ENCODE measurements at places on chromosomes 7 and 10. TPM values are rescaled to one million over a fixed set of nuclear protein-coding genes. Genes with fewer than 3 reads are reported as not detected.

TLX1 gene
- total RNA-seq, result 1.3 TPM

TMEM176A gene
- total RNA-seq, result 13.6 TPM

DLX6 gene
- total RNA-seq, result not detected

UCMA gene
- not detected for total RNA-seq

FZD8 gene
- total RNA-seq, result 23.8 TPM

CCSER2 gene
- 67.2 TPM for total RNA-seq

CALN1 gene
- total RNA-seq, result 1.3 TPM

ADAM8 gene
- 6.7 TPM for total RNA-seq

CABCOCO1 gene
- total RNA-seq, result 0.92 TPM

BHLHA15 gene
- 3.2 TPM for total RNA-seq

ITIH5 gene
- total RNA-seq, result 67.9 TPM

ZNF467 gene
- 4.2 TPM for total RNA-seq

PILRA gene
- total RNA-seq, result 1.1 TPM

VWDE gene
- total RNA-seq, result 3.1 TPM

TBX20 gene
- not detected for total RNA-seq

CD36 gene
- total RNA-seq, result 324 TPM

UPK3B gene
- total RNA-seq, result 2.2 TPM

LRRC4 gene
- 0.41 TPM for total RNA-seq

Data from tongue (tissue), 3 donors.